ENCODE measurements at places on chromosomes 5 and 9. TPM values are rescaled to one million over a fixed set of nuclear protein-coding genes. Genes with fewer than 3 reads are reported as not detected.
A peak's percentile ranks its signal among the peaks of the same experiment; 100 is the strongest.

- no peak overlapping the region for H3K27ac ChIP-seq
- no peak overlapping the region for H3K4me3 ChIP-seq
- DNase-seq = peak; percentile 26
- no peaks in the 10 kb centered on the region for H3K27me3 ChIP-seq
- peaks cover 24% of the 10 kb centered on the region for H3K4me1 ChIP-seq
Observed at GRCh38 chr9:6944896-6945295, 187.1 kb downstream of the KDM4C start.

DNA sequence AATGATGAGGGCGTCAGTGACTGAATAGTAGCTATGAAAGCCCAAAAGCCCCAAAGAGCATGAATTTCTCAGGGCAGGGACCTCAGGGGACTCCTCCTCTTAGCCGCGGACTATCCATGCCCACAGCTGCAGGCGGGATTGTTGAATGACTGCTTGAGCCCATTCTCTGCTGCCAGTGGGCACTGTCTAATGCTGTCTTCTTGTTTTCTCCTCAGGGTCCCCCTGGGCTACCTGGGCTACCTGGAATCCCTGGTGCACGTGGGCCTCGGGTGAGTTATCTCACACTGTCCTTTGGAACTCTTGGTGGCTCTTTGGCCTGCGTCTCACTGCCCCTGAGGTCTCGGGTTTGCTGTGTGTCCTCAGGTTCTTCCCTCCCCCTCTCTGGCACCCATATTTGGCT is 22.7 kb downstream of the COL27A1 start:
- DNase-seq = no peak
- H3K27me3 ChIP-seq = no peaks in the 10 kb centered on the region
- no peak overlapping the region for H3K27ac ChIP-seq
- H3K4me3 ChIP-seq = no peak overlapping the region
- H3K36me3 ChIP-seq = no peaks in the 10 kb centered on the region
- H3K4me1 ChIP-seq = no peaks in the 10 kb centered on the region

DNA sequence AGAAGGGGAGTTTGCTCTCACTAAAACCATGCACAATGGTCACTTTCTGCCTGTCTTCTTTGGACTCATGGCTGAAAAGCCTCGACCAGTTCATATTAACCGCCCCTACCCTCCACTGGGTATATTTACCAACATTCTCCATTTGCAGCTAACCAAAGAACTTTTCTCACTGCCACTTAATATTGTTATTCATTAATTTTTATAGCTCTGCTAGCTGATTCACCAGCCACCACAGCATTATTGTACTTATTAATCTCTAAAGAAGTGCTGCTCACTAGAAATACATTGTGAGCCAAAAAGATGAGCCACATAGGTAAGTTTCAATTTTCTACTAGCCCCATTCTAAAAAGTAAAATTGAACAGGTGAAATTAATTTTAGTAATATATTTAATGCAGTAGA is 33.4 kb upstream of the SMIM32 start:
- no peaks in the 10 kb centered on the region for H3K4me1 ChIP-seq
- no peak overlapping the region for H3K27ac ChIP-seq
- H3K27me3 ChIP-seq = peaks cover 14% of the 10 kb centered on the region
- H3K4me3 ChIP-seq = no peak overlapping the region
- peaks cover under 1% of the 10 kb centered on the region for H3K36me3 ChIP-seq

DNA sequence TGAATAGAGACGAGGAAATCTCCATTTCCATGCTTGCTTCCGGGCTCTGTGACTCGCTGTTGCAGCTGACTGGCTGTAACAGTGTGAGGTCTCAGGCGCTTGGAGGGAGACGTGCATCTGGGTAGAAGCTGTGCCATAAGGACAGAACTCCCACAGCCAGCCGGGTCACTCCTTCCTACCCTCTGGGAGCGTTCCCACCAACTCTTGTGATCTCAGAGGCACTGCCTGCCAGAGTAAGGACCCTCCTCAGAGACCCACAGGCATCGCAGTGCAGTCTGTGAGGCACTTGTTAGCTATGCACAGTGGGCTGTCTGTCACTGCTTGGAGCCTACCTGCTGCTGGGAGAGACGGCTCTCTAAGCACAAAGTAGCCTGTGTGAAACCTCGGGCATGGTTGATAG is 203.4 kb upstream of the SEMA6A start:
- no peak for DNase-seq
- H3K36me3 ChIP-seq = no peaks in the 10 kb centered on the region
- H3K27ac ChIP-seq = no peak overlapping the region
- no peak overlapping the region for H3K4me3 ChIP-seq
- H3K4me1 ChIP-seq = no peaks in the 10 kb centered on the region

Gene ADAMTS19
- total RNA-seq = not detected
